ENCODE measurements at places on chromosomes 7 and 10. TPM values are rescaled to one million over a fixed set of nuclear protein-coding genes. Genes with fewer than 3 reads are reported as not detected.

GRCh38 chr7:6508950-6509349, 42.3 kb downstream of the GRID2IP start:
- no peak overlapping the region for H3K27ac ChIP-seq
- no peak overlapping the region for H3K4me3 ChIP-seq
- DNase-seq, result no peak

DNA sequence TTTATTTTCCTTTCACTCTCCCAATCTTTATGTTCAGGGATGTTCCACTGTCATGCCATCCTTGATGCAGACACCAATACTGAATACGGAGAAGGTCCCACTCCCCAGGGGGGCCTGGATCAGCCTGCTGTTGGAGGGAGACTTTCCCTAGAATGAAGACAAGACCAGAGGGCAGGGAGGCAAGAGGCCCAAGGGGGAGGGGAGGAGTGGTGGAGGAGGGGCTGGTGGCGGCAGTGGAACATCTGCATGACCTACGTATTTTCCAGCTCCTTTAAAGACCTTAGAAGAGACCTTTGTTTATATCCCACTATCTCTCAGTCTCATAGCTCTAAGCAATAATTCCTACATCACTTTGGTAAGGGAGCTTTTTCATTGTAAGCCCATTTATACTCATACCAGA, 183.0 kb downstream of the HECW1 start:
- H3K4me3 ChIP-seq, result no peak overlapping the region
- DNase-seq, result no peak
- H3K27me3 ChIP-seq, result no peaks in the 10 kb centered on the region
- no peak overlapping the region for H3K27ac ChIP-seq
- H3K4me1 ChIP-seq, result peaks cover 3% of the 10 kb centered on the region

GRCh38 chr7:141648276-141649114, 53.5 kb downstream of the DENND11 start:
- H3K27ac ChIP-seq, result no peak overlapping the region
- peaks cover 13% of the 10 kb centered on the region for H3K36me3 ChIP-seq
- H3K27me3 ChIP-seq, result no peaks in the 10 kb centered on the region
- H3K4me3 ChIP-seq, result no peak overlapping the region
- no peaks in the 10 kb centered on the region for H3K4me1 ChIP-seq

GRCh38 chr10:133219782-133220181, 10.2 kb upstream of the UTF1 start:
- no peaks in the 10 kb centered on the region for H3K4me1 ChIP-seq
- no peak overlapping the region for H3K4me3 ChIP-seq
- DNase-seq, result no peak

TCTN3 gene
- 42.4 TPM for total RNA-seq

GPR141 gene
- total RNA-seq, result not detected

ADIRF gene
- total RNA-seq, result 17.6 TPM

TRIM73 gene
- total RNA-seq, result 0.22 TPM

Data from GM23248 (cell line).